SK-N-SH (cell line): ENCODE measurements at places on chromosomes 5 and 9. TPM values are rescaled to one million over a fixed set of nuclear protein-coding genes. Genes with fewer than 3 reads are reported as not detected.

DNA sequence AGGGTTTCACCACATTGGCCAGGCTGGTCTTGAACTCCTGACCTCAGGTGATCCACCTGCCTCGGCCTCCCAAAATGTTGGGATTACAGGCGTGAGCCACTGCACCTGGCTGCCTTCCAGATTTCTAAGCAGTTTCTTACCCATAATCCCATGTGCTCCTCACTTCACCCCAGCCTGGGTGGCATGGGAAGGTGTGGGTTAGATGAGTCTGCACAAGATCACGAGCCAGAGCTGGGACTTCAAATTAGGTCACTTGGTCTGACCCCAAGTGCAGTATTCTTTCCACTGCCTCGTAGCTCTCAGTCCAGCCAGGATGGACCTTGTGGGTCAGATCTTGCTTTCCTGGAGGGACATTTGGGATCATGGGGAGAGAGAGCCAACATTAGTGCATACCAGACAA, 37.5 kb upstream of the STRBP start:
- H3K4me3 ChIP-seq = no peak overlapping the region
- no peaks in the 10 kb centered on the region for H3K36me3 ChIP-seq
- H3K27me3 ChIP-seq = no peaks in the 10 kb centered on the region
- no peaks in the 10 kb centered on the region for H3K4me1 ChIP-seq
- no peak for DNase-seq

GRCh38 chr9:76206821-76207220, 187.4 kb downstream of the RFK start:
- DNase-seq = no peak
- no peak overlapping the region for H3K27ac ChIP-seq
- no peaks in the 10 kb centered on the region for H3K4me1 ChIP-seq

- no peaks in the 10 kb centered on the region for H3K27me3 ChIP-seq
- H3K4me1 ChIP-seq = no peaks in the 10 kb centered on the region
- no peaks in the 10 kb centered on the region for H3K36me3 ChIP-seq
- H3K4me3 ChIP-seq = no peak overlapping the region
Observed at GRCh38 chr9:102519423-102519822, 475.7 kb upstream of the CYLC2 start.

GRCh38 chr5:139648205-139649081, at the start of gene CXXC5:
Gene CXXC5 (plus strand): TSS chr5:139648349. CDS start chr5:139680524, 32,175 bp downstream.
- peak; percentile 96 for DNase-seq
- peaks cover 50% of the 10 kb centered on the region for H3K4me1 ChIP-seq
- no peaks in the 10 kb centered on the region for H3K36me3 ChIP-seq
- H3K4me3 ChIP-seq = peak within 1 kb of the TSS; percentile 91
- no peaks in the 10 kb centered on the region for H3K27me3 ChIP-seq

DNA sequence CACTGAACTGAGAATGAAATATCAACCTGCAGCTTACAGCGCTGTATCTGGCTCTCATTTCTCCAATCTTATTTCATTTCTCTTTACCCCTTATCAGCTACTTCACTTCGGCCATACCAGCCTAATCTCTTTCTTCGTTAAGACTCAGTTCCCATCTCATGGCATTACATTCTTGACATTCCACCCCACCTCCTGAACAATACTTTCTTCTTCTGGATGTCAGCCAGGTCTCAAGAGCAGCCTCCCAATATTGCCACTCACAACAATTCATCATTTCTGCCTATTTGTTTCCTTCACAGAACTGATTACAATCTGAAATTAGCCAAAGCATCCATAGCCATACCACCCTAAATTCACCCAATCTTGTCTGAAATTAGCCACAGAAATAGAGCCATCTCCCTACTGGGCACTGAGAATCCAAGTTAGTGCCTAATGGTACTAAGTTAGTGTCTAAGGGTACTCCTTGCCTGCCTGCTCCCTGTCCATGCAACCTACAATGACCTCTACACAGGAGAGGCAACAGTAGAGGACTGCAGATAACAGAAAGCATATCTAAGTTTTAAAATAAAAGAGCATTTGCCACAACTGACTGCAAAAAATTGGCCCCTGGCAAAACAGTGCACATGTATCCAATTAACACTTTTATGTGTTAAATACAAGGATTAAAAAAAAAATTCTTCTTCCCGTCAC, 35.2 kb downstream of the SETX start:
- no peaks in the 10 kb centered on the region for H3K27me3 ChIP-seq
- no peak overlapping the region for H3K4me3 ChIP-seq
- H3K27ac ChIP-seq = no peak overlapping the region
- H3K4me1 ChIP-seq = peaks cover 8% of the 10 kb centered on the region; the same call in 1 of the 2 replicates
- no peak for DNase-seq

DNA sequence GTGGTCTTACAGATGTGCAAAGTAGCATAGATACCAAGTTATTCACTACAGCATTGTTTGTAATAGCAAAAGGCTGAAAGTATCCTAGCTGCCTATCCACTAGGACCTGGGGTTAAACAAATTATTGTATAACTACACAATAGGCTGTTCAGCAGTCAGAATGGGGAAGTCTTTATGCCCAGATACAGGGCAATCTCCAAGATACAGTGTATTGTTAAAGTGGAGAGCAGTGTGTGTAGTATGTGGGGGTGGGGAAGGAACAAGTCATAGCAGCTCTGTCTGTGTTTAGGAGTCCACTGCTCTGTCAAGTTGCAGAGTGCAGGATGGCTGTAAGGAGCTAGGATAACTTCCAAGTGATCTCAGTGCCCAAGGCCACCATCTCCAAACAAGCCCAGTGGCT, 5.5 kb downstream of the PCYOX1L start:
- no peak overlapping the region for H3K4me3 ChIP-seq
- H3K4me1 ChIP-seq = no peaks in the 10 kb centered on the region

DNA sequence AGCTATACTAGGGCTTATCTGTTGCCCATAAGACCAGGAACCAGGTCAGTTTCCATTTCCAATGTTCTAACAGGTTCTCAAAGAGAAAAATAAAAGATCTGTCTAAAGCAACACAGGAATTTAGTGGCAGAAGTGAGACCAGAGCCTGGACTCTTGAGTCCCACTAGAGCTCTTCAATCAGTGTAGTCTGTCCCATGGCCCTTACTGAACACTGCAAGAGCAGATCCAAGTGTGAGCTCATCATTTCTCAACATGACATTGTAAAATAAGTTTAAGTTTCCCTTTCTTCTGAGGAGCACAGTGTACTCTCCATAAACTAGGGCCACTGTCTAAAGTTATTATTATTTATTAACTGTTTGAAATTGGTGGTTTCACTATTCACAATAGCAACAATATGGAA, 8.6 kb upstream of the PAPPA start:
- DNase-seq = no peak
- no peak overlapping the region for H3K4me3 ChIP-seq
- peaks cover 40% of the 10 kb centered on the region; the same call in 1 of the 2 replicates for H3K4me1 ChIP-seq
- H3K27ac ChIP-seq = no peak overlapping the region

DNA sequence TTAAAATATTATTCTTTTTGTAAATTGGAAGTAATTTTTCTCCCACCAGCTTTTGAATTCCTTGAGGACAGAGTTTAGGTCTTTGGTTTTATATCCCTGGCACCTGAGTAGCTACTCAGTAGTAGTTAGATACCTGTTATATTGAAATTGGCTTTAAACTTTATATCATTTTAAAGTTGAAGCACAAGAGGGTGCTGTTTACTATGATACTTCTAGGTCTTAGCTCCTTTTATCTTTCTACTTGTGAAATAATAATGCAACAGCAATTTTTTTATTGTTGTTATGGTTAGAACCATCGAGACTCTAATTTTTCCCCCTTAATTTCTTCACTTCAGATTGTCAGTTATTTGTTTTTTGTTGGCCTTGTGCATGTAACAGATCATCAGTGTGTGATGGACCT, 46.3 kb downstream of the AP3S1 start:
- no peak for DNase-seq
- no peaks in the 10 kb centered on the region for H3K4me1 ChIP-seq
- no peaks in the 10 kb centered on the region for H3K27me3 ChIP-seq
- no peak overlapping the region for H3K4me3 ChIP-seq

GRCh38 chr9:130149654-130150286, 22.4 kb upstream of the NCS1 start:
- H3K27me3 ChIP-seq = no peaks in the 10 kb centered on the region
- no peaks in the 10 kb centered on the region for H3K36me3 ChIP-seq
- H3K4me3 ChIP-seq = no peak overlapping the region
- no peak overlapping the region for H3K27ac ChIP-seq
- DNase-seq = no peak
- H3K4me1 ChIP-seq = peaks cover under 1% of the 10 kb centered on the region; the same call in 1 of the 2 replicates

The VCAN gene
- 142 and 147 TPM in 2 replicates for polyA plus RNA-seq

The COL15A1 gene
- polyA plus RNA-seq = 0.76 and 0.84 TPM in 2 replicates

The DCTN4 gene
- polyA plus RNA-seq = 22.8 and 30.5 TPM in 2 replicates
